ENCODE measurements at places on chromosomes 1 and 21.

GRCh38 chr1:184502161-184502560, 115.3 kb downstream of the C1orf21 start:
- no peak for DNase-seq

DNA sequence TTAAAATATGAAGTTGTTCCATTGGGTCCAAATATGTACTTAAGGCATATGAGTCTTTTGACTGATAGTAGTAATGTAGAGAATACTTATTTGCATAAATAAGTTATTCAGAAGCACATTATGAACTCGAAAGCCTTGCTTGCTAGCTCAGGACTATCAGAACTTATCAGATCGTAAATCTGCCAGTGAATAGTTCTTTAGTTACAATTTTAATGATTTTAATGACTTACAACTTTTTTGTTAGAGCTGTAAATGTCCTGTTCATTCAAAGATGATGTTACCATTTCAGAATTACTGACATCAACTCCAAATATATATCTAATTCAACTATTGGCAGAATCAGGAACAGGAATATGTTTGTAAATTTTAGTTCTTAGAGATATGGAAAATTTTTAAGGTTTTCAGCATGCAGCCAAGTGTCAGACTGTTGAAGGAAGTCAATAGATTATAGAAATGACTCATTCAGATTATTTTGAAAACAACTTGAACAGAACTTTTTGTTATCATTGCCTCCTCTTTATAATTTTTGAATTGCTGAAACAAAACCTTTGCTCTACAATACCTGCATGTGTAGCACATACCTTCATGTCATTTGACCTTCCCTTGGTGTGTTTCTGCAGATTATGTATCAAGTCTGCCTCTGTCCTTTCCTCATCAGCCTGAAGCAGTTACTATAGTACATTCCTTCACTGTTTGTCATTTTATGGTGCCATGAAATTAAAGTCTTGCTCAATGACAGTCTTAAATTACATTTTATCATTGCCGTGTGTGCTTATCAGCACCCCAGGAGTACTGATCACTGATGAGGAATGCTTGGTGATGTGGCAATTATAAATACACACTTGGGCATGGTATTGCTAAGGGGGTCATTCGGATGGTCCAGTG, 44.9 kb downstream of the LRRC8D start:
- DNase-seq: no peak

GRCh38 chr1:88890791-88891317, 513 bp downstream of the GTF2B start:
- DNase-seq: no peak

DNA sequence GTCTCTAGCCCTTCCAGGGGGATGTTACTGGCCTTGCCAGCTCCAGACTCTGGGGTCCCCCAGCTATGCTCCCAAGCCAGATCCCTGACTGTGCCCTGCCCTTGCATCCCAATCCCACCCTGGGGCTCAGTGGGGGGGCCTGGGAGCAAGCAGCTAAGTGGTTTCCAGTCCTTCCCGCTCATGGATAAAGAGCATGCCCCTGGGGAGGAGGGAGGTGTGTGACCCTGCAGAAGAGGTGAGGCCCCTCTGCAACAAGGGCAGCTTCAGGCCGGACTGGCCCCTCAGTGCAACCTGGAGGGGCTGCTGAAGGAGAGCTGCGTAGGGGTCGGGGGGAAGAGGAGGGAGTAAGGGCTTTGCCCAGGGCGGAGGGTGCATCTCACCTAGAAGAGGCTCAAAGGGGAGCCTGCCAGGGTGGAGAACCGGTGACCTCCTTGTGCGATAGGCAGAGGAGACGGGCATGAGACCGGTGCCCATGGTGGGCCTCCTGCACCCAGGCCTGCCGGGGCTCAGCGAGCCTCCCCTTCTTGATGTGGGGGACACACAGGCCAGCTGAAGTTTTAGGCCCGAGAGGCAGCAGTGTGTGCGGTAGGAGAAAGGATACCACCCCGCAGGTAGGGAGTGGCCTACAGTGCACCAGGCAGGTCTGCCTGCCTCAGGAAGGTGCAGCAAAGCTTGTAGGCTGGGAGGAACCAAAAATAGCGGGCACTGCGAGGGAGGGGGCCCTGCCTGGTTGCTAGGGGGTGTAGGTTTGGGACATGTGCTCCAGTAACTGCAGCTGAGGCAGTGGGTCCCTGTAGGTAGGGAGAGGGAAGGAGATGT, 3.1 kb downstream of the OBSCN start:
- DNase-seq: no peak

GRCh38 chr1:151547119-151547899, 7.2 kb downstream of the TUFT1 start:
- no peak for DNase-seq

- DNase-seq: no peak
Observed at GRCh38 chr1:1420654-1421141, 378 bp downstream of the ANKRD65 start.

- no peak for DNase-seq
Observed at GRCh38 chr1:59639266-59639665, 175.5 kb upstream of the HOOK1 start.
